ENCODE measurements at places on chromosomes 1 and 21.

- DNase-seq = no peak
Measured at GRCh38 chr1:185044387-185044786, 971 bp upstream of the RNF2 start.

DNA sequence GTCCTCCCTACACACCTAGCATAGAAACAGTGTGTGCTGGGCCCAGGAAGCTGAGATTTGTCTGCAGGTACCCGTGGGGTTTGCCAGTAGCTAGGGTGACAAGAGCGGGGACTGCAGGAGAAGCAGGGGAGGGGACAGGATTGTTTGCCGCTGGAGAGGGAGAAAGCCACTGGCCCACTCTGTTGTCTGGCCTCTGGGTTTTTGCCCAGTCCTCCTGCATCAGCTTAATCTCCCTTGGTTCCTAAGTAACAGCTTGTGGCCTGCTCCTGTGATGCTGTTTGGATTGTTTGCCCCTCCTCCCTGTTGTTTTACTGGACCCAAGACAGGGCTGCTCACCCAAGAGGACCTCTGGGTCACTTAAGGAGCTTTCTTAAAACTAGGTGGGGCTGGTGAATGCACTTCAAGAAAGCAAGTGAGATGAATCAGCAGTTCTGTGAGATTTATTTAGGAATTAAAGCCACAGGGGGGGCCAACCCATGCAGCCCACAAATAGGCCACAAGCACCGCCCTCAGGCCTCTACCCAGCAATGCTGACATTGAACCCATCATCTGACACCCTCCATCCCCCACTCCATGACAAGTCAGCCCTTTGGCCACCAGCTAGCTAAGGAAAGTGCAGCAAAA is 142.8 kb downstream of the ZZZ3 start:
- no peak for DNase-seq

DNA sequence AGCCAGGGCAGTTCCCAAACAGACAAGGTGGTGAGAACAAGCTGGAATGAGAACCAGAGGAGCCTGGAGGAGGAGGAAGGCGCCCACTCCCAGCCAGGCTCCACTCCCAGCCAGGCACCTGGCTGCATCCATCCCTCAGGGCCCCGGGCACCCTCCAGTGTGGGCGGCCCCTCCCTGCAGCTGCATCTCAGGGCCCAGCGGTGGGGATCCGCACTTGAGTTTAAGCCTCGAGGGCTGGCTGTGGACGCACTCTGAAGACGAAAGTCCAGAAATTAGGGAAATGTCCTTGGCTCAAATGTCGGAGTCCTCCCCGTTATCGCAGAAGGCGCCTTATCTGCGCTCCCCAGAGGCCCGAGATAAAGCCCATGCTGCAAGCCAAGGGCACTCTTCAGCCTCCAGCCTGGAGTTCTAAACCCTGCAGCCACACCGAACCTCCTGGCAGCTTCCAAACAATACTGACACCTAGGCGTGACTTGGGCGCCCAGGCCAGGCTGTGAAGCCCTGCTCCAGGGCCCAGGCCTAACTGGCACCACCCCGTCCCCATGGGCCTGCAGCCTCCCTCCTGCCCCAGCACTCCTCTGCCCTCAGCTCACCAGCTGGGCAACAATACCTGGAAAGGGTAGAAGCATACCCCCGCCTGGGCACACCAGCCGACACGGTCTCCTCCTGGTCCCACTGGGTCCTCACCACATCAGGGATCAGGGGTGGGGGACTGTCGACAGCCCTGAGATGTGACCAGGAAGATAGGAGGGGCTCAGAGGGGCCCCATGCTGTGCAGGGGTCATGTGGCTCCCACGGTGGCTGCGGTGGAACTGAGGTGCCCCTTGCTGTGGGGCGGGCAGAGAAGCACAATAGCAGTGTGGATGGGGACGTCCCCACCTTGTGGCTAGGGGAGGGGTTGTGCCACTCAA is 184.8 kb upstream of the VAMP3 start:
- DNase-seq = peak; percentile 58

GRCh38 chr1:30754684-30755171 is 2.8 kb downstream of the LAPTM5 start:
- DNase-seq = no peak

DNA sequence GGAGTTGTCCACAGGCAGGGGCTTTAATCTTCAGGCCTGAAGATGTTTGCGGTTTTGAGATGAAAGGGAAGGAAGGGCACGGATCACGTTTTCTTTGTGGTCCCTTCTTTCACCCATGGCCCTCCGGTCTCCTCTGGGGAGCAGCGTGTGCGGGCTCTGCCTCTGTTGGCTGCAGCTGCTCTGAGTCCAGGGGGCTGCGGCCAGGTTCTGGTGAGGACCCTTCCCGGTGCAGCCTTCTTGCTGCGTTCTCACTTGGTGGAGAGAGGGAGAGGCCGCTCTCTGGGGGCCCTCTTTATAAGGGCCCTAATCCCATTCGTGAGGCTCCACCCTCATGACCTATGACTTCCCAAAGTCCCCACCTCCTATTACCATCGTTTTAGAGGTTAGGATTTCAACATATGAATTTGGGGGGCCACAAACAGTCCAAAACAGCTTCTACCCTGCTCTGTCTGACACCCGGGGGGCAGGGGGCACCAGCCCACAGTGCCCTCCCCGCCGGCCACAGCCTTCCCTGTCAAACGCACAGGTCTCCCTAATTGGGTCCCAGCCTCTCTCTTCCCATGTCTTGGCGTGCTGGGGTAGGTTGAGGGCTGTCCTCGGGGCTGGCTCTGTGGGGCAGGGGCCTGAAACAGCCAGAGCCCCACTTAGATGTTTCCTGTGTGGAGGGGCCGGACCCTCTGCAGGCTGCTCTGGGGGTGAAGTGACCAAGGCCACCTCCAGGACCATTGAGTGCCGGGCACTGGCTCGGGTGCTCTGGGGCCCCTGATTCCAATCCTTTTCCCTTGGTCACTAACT is 100.1 kb upstream of the C1orf174 start:
- no peak for DNase-seq

GRCh38 chr21:42269386-42269785 is 45.8 kb downstream of the TFF3 start:
- DNase-seq = no peak

DNA sequence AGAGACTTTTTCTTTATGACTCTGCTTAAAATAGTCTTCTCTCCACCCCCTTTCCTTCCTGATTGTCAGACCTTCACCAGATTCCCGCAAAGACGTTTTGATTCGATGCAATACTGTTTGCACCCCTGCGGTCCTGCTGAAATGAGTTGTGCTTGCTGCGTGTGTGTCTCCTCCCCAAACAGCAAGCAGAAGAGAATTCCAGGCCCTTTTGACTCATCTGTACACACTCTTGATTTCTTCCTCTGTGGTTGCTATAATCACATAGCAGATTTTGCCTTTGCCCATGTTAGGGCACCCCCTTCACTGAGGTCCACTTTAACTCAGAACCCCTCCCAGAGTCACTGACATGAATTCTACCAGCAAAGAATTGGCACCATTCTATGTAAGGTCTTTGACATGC is 136.5 kb downstream of the ZZZ3 start:
- DNase-seq = no peak

DNA sequence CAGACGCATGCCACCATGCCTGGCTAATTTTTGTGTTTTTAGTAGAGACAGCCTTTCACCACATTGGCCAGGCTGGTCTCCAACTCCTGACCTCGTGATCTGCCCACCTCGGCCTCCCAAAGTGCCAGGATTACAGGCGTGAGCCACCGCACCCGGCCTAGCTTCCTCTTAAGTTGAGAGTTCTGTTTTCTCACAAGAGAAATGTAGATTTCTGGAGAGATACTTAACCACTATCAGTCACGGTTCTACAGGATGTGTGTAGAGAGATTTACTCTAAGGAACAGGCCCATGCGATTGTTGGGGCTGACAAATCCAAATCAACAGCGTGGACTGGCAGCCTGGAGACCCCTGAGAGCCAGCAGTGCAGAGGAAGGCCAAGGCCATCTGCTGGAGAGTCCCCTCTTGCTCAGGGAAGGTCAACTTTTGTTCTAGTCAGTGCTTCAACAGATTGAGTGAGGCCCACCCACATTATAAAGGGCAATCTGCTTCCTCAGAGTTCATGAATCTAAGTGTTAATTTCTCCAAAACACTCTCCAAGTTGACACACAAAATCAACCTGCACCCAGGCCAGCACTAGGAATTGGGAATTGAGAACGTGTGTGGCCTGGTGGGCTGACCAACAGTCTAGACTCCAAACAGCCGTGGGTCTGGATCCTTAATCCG is 38.7 kb downstream of the CHAF1B start:
- no peak for DNase-seq

DNA sequence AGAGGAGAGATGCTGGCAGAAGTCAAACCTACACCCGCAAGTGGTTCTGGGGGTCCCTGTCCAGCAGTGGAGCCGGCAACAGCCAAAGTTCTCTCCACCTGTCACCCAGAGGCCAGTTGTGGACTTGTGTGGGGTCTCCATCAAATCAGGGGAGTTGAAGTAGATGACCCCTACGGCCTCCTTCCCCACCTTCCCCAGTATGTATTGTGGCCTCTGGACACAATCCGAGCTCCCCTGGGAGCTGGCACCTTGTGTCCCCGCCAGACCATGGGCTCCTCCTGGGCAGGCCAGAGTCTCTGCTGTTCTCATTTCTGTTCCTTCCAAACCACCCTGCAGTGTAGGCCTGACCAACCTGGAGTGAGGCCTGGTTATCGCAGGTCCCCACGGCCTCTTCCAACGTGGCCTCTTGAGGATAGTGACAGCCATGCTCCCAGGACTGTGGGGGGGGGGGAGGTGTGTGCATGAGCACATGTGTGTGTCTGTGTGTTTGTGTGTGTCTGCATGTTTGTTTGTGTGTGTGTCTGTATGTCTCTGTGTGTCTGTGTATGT is 246.4 kb downstream of the MATN1 start:
- no peak for DNase-seq

DNA sequence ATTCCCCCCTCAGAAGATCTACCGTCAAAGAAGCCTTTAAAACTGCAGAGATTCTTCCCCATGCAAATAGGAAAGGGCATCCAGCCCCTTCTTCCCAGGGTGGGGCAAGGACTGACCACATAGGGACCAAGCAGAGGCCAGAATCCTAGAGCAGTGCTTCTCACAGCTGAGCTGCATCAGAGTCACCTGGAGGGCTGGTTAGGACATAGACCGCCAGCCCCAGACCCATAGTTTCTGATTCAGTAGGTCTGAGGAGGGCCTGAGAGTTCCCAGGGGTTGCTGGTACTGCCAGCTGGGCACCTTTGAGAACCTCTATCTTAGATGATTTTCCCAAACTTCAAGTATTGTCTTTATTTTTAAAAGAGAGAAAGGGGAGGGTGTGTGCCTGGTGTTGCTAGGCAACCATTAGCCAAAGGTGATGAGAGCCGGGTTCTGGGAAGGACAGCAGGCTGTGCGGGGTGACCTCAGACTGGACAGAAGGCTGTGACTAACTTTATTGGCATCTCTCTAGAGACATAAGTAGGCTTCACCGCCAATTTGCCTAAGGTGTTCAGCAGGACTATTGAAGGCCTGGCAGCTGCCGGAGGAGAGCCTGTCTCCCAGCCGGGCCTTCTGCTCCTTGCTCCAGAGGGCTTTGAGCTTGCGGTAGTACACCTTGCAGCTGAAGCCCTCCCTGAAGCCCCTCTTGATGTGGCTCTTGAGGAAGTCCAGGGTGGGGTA is 3.0 kb downstream of the SPATA46 start:
- no peak for DNase-seq

DNA sequence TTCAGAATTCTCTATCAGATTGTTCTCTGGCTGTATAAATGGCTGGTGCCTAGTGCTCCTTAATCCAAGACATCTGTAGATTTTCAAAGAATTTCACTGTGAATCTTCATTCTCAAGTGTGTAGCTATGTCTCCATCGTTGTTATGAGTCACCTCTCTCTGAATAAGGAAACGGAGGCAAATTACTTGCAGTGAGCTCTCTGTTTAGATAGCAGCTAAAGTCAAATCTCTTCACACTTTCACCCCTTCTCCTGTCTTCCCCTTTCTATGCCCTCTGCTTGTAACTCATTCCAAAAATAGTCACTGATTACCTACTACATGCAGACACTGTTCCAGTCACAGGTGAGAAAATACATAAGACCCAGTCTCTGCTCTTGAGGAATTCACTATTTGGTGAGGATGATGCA is 39.7 kb downstream of the CHML start:
- DNase-seq = no peak

DNA sequence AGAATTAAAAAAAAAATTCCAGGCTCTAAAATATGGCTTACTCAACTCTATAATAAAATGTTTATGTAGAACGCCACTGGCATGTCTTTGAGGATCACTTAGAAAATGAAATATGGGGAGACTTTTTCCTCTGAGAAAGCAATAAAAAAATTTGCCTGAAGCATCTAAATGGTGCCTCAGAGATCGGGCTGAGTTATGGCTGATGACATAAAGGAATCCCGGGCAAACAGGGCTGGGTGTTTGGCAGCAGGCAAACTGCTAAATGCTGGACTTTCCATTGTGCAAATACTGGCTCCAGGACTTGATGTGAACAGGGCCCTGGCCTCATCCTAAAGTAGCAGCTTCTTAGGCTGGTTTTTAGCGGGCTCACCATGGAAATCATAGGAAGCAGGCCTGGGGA is 44.5 kb upstream of the C1orf87 start:
- DNase-seq = no peak
